ENCODE measurements at places on chromosomes 5 and 9. TPM values are rescaled to one million over a fixed set of nuclear protein-coding genes. Genes with fewer than 3 reads are reported as not detected.

- H3K4me1 ChIP-seq: peaks cover 4% of the 10 kb centered on the region
- no peak overlapping the region for H3K27ac ChIP-seq
- no peak overlapping the region for H3K4me3 ChIP-seq
- H3K27me3 ChIP-seq: peaks cover 7% of the 10 kb centered on the region
Observed at GRCh38 chr9:135214706-135215105, 127.2 kb downstream of the OLFM1 start.

DNA sequence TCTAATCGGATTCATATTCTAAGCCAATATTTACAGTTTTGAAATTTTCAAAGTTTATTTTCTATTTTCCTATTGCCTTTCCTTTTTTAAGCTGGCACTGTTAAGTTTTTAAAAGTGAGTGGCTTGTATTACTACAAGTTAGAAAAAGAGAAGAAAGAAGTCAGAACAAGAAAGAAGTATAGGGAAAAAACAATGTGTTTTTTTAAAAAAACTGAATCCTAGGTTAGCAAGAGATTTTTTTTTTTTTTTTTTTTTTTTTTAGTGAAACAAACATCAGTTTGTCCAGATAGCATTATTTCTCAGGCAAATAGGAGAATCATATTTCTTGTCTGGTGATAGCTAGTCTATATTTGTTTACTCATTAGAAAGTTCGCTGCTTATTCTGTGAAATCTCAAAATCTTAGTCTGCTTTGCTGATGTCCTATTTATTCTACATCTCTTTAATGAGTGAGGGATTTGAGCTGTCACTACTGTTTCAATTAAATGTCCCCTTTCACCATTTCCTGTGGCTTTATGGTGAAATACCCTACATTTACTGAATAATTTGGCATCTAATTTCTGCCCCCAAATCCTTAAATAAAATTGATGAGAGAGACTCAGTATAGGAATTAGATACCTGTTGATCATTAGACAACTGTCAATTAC lies 19.1 kb upstream of the LMNB1 start:
- H3K27ac ChIP-seq: no peak overlapping the region
- H3K27me3 ChIP-seq: no peaks in the 10 kb centered on the region
- H3K4me3 ChIP-seq: no peak overlapping the region
- H3K36me3 ChIP-seq: no peaks in the 10 kb centered on the region
- no peak for DNase-seq
- no peaks in the 10 kb centered on the region for H3K4me1 ChIP-seq

GRCh38 chr5:1366514-1366913 lies 21.6 kb upstream of the CLPTM1L start:
- H3K27ac ChIP-seq: no peak overlapping the region
- DNase-seq: no peak
- no peaks in the 10 kb centered on the region for H3K36me3 ChIP-seq
- H3K4me3 ChIP-seq: no peak overlapping the region
- no peaks in the 10 kb centered on the region for H3K4me1 ChIP-seq

- no peaks in the 10 kb centered on the region for H3K4me1 ChIP-seq
- H3K4me3 ChIP-seq: no peak overlapping the region
- H3K36me3 ChIP-seq: no peaks in the 10 kb centered on the region
- no peaks in the 10 kb centered on the region for H3K27me3 ChIP-seq
- no peak for DNase-seq
Observed at GRCh38 chr5:106825374-106825773, 845.4 kb downstream of the EFNA5 start.

GRCh38 chr5:138757061-138757776 lies 4.0 kb downstream of the CTNNA1 start:
- H3K27me3 ChIP-seq: no peaks in the 10 kb centered on the region
- no peak for DNase-seq
- H3K27ac ChIP-seq: no peak overlapping the region
- H3K36me3 ChIP-seq: peaks cover 9% of the 10 kb centered on the region
- H3K4me3 ChIP-seq: no peak overlapping the region

GRCh38 chr9:123642291-123643278 lies 286.6 kb downstream of the CRB2 start:
- no peak overlapping the region for H3K4me3 ChIP-seq
- H3K36me3 ChIP-seq: no peaks in the 10 kb centered on the region
- no peaks in the 10 kb centered on the region for H3K27me3 ChIP-seq
- peaks cover 16% of the 10 kb centered on the region for H3K4me1 ChIP-seq
- peak; percentile 81 for DNase-seq

DNA sequence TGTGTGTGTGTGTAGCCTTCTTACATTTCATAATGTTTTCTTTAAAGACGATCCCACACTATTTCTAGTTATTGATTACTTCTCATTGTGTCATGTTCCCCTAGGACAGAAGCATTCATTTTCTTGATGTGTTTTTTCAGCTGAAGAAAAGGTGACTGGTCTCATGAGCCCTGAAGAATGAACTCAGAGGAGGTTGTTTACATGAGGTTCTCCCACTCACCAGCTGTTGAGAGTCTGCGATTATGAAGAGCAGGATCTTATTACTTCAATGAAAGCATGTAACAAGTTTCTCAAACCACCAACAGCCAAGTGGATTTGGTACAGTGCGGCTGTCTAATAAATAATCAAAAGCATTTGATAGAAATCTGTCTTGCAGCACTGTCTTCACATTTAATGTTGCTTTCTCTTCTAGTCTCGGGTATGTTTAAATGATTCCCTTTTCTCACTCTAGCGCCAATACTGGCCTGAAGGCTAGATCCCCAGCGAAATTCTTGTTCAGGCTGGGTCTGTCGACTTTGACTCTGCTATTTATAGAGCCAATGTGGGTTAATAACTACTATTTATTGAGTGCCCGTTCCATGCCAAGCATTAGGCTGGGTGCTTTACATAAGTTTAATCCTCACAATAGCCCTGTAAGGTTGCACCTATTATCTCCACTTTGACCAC lies 9.6 kb upstream of the FSD1L start:
- DNase-seq: no peak
- H3K4me3 ChIP-seq: no peak overlapping the region
- H3K27me3 ChIP-seq: no peaks in the 10 kb centered on the region
- peaks cover 14% of the 10 kb centered on the region for H3K4me1 ChIP-seq
- no peaks in the 10 kb centered on the region for H3K36me3 ChIP-seq

- H3K27me3 ChIP-seq: no peaks in the 10 kb centered on the region
- H3K4me1 ChIP-seq: peaks cover 27% of the 10 kb centered on the region
- no peak overlapping the region for H3K4me3 ChIP-seq
- no peak for DNase-seq
Observed at GRCh38 chr9:128006332-128006996, 25.7 kb upstream of the EEIG1 start.

GRCh38 chr9:9792144-9792857 lies 820.5 kb downstream of the PTPRD start:
- H3K27me3 ChIP-seq: no peaks in the 10 kb centered on the region
- no peaks in the 10 kb centered on the region for H3K36me3 ChIP-seq
- H3K27ac ChIP-seq: no peak overlapping the region

- H3K36me3 ChIP-seq: no peaks in the 10 kb centered on the region
- H3K4me3 ChIP-seq: no peak overlapping the region
- H3K27ac ChIP-seq: no peak overlapping the region
- H3K4me1 ChIP-seq: no peaks in the 10 kb centered on the region
- H3K27me3 ChIP-seq: no peaks in the 10 kb centered on the region
- DNase-seq: no peak
Observed at GRCh38 chr5:150993422-150993821, 27.0 kb upstream of the GPX3 start.

DNA sequence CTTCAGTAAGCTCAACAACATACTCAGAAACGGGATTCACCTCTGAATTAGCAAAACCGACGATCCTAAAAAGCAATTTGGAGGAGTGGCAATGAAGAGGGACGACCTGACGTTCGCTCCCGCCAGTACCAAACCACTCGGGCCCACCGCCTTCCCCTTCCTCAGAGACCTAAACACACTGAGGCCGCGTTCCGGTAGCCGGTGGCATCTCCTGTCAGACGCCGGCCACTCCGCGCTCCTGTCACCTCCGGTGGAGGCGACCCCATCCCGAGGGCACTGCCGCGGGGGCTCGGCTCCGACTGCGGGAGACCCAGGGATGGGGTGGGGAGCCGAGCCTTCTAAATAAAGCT lies 617 bp downstream of the PPP6C start:
- peak overlapping the region; percentile 60 for H3K4me3 ChIP-seq
- peak overlapping the region; percentile 99 for H3K27ac ChIP-seq
- H3K36me3 ChIP-seq: no peaks in the 10 kb centered on the region

GRCh38 chr5:21071986-21072385 lies 1084.0 kb upstream of the CDH18 start:
- no peaks in the 10 kb centered on the region for H3K4me1 ChIP-seq
- no peak for DNase-seq
- H3K4me3 ChIP-seq: no peak overlapping the region
- no peaks in the 10 kb centered on the region for H3K36me3 ChIP-seq

CEMIP2 gene
- polyA plus RNA-seq: 14.6 TPM

PCDHB6 gene
- polyA plus RNA-seq: 0.30 TPM

FBXW11 gene
- polyA plus RNA-seq: 6.8 TPM
